ENCODE measurements at places on chromosomes 7 and 10.

DNA sequence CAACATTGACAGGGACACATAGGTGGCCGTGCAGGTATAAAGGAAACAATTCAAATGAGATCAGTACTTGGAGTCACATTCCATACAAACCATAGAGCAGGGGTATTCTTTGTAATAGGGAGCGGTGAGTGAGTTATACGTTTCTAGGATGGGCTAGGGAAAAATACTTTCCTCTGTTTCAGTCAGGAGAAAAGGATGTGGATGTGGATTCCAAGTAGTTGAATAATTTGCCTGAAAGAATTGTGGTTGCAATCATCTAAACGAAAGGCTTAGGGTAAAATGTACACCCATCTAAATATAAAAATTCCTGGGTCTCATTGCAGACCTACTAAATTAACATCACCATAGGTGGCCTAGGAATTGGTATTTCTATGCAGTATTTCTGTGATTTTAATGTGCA is 270.7 kb upstream of the IGFBP3 start:
- no peak for DNase-seq

GRCh38 chr7:149823631-149824199 is 14.5 kb upstream of the ZNF862 start:
- no peak for DNase-seq

- no peak for DNase-seq
Observed at GRCh38 chr10:1320739-1321320, 264.6 kb downstream of the WDR37 start.

DNA sequence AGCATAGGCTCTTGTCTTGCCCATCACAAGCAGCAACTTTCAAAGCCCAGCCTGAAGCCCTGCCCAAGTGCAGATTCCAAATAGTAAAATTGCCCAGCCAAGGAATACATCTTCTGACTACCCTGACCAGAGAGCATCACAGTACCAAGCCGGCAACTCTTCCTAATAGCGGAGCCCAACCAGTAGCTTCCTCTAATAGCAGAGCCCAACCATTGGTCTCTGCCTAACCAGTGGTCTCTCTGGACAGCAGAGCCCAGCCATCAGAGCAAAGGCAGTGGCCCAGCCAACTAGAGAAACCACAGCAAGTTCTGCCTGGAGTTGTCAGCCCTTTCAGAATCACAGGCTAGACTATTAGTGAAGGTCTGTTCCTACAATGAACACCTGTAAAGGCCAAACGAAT is 285.6 kb downstream of the HGF start:
- DNase-seq = no peak

- no peak for DNase-seq
Observed at GRCh38 chr7:148753224-148753623, 54.5 kb downstream of the CUL1 start.

DNA sequence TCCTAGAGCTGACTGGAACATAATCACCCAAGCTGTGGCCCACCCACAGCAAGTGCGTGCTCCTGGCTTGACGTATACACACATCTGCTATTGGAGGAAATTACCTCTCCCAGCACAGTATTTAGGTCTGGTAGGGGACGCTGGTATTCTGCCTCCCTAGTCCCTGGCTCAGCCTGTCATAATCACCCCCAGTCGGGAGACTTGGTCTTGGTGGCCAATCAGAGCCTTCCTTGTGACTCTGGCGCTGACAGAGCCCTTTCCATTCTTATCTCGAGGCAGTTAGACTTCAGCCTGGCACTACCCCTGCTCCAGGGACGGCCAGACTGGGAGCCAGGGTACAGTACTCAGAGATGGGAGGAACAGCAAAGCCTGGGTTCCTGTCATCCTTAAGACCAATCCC is 14.3 kb upstream of the PRKAG2 start:
- no peak for DNase-seq

DNA sequence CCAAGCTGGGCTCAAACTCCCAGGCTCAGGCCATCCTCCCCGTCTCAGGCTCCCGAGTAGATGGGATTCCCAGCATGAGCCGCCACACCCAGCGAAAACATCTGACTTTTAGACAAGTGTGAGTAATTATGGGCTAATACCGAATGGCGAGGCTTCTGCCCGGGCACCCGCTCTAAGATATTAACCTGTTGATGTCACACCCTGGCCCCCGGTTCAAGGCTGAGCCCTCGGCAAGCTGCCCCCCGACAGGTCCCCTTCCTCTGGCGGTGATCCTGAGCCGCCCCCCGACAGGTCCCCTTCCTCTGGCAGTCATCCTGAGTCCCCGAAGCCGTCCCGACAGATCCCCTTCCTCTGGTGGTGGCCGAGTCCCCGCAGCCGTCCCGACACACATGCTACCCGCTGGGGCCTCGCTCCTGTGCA is 5.2 kb downstream of the PSMG3 start:
- no peak for DNase-seq

GRCh38 chr10:22252224-22252800 is 34.5 kb upstream of the EBLN1 start:
- DNase-seq = peak; percentile 15

GRCh38 chr10:127992376-127992775 is 85.5 kb downstream of the PTPRE start:
- DNase-seq = no peak

GRCh38 chr7:100545360-100546128 is 6.5 kb downstream of the AGFG2 start:
- no peak for DNase-seq

- no peak for DNase-seq
Observed at GRCh38 chr7:68155676-68156075, 1159.0 kb downstream of the TYW1 start.

GRCh38 chr7:137454246-137454724 is 110.8 kb upstream of the PTN start:
- no peak for DNase-seq
